ENCODE measurements at places on chromosomes 5 and 9.

DNA sequence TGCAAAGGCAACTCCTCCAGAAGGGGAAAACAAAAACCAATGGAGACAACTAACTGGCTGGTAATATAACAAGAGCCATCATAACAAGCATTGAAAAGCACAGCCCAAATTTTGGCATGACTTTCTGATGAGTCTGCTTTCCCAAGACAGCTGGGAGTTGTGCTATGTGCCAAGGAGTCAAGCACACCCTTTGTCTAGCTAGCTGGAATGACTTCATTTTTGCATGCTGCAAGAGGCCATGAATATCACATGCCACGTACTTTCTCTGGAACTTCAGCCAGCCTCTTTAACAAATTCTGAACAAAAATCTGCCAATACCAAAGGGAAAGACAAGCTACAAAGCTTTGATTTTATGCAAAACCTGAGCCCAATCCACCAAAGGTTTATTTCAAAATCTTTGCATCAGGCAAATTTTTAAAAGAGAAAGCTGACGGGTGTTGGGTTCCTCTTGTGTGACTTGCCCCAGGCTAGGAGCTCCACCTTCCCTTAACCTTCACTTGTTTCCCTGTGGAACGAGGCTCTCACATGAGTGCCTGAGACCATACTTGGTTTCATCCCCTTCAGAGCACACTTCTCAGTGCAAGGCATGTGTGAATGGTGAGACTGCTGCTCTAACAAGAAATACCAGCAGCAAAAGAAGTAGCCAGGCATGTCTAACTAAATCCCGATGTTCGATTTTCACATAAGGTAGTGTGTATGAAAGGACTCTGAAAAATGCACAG is 47.3 kb downstream of the S1PR3 start:
- DNase-seq: no peak

GRCh38 chr9:4196886-4197285 is 103.0 kb downstream of the GLIS3 start:
- no peak for DNase-seq

- DNase-seq: no peak
These were observed 10.2 kb downstream of the NIPBL start for GRCh38 chr5:36886791-36887190.

DNA sequence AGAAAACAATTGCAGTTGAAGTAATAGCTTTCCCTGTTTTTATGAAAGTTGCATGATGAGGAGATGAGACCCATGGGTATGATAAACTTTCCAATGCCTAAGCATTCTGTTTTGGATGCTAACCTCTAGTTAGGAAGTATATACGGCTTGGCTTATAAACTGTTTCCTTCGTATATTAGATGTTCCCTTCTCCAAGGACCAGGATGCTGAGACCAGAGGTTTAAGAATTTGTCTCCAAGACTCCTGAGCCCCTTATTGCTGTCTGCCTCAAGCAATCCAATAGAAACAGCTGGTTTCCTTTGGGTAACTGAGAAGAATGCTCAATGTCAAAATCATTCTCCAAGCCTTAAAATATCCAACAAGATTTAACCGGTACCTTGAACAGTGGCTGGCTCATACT is 12.2 kb upstream of the TNC start:
- DNase-seq: no peak

DNA sequence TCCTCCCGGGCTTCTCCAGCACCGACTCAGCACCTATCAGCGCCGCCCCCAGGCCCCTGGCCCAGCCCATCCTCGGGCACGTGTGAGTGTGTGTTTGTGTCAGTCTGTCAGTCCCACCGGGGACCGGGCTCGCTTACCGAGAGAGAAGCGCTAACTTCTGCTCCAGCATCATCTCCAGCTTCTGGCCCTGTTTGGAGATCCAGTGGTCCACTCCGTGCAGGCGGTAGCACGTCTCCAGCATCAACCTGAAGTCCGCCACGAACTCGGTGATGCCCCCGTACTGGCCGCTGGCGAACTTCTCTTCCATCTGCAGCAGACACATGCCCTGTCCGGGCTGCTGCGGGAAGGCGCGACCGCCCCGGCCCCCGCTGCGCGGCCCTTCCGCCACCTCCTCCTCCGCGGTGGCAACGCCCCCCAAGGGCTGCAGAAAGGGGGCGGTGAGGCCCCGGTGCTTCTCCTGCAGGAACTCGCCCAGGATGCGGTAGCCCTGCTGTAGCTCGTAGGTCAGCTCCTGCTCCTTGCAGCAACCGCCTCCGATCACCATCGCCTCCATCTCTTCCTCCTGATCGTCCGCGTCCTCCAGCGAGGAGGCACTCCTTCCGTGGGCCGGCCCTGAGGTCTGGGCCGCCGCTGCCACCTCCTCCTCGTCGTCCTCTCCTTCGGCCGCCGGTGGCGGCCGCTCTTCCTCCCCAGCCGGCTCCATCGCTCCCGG is 8.2 kb downstream of the RANBP6 start:
- DNase-seq: peak; percentile 93

DNA sequence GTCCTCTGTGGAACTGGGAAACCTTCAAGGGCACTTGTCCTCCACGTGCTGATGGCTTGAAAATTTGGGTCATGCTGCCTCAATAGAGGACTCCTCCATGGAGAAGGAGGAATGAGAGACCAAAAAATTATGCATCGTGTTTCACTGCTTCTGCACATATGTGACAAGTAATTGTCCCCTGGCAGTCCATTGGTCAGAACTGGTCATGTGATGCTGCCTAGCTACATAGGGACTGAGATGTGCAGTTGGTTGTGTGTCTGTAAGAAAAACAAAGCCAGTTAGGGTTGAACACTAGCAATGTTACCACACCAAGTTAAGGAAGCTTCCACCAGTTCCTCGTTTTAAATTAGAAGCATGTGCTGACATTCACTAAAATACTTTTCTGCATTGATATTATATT is 201.9 kb upstream of the ANKH start:
- DNase-seq: no peak

DNA sequence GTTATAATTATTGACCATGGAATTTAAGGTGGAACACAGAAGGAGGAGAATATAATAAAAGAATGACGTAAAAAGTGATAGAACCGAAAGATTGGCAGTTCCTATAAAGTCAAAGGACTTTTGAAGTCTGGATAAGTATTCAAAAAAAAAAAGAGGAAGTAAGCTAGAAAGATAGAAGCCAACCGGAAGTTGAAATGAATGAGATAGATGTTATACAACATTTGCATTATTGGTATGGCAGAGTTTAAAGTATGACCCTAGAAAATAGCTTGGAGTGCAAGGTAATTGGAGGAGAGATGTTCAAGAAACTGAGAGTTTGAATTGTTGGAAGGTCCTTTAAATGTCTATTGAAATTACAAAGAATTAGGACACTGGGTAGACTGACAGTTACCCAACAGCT is 293.6 kb downstream of the FER start:
- DNase-seq: no peak

GRCh38 chr5:5422819-5423515 is 490 bp downstream of the ICE1 start:
- no peak for DNase-seq

DNA sequence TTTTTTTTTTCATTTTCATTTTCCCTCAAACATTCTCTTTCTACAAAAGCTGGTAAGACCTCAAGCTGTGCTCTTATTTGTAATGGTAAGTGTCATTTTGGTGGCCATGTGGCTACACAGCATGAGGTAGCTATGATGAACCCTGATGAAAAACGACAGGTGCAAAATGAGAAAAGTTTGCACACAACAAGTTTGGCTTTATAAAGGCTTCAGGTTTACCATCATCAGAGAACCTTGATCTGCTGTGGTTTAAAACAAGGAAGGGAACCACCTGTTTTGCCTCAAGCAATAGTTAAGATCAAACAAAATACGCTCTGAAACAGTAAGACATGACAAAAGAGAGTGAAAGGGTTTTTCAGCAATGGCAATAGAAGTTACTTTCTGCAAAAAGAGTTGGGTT is 1124.6 kb upstream of the ACO1 start:
- DNase-seq: no peak

GRCh38 chr5:1011226-1011631 is 2.6 kb downstream of the NKD2 start:
- no peak for DNase-seq

DNA sequence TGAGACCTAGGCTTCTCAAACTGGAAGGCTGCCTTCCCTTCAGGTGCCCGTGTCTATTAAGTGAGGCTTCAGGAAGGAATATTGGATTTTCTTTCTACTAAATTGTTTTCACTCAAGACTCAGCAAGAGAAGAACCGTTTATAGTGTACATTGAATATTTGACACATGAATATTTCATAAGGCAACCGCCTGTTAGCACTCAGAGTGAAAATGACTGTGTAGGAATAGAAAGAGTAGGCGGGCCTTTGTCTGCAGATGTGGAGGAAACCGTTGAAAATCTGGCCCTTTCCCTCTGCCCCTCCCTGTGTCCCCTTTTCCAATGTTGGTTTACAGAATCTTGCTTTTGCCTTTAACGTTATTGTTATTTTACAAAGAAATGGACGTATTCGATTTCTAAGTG is 6.2 kb downstream of the SAP30L start:
- DNase-seq: no peak

DNA sequence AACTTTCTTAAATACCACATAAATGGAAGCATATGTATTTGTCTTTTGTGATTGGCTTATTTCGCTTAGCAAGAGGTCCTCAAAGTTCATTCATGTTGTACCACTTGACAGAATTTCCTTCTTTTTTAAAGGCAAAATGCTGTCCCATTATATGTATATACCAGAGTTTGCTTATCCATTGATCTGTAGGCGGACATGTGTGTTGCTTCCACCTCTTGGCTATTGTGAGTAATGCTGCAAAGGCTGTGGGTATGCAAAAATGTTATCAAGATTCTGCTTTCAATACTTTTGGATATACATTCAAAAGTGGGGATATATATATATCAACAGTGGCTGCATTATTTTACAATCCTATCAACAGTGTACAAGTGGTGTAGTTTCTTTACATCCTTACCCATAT is 271.0 kb downstream of the PRR16 start:
- DNase-seq: no peak

DNA sequence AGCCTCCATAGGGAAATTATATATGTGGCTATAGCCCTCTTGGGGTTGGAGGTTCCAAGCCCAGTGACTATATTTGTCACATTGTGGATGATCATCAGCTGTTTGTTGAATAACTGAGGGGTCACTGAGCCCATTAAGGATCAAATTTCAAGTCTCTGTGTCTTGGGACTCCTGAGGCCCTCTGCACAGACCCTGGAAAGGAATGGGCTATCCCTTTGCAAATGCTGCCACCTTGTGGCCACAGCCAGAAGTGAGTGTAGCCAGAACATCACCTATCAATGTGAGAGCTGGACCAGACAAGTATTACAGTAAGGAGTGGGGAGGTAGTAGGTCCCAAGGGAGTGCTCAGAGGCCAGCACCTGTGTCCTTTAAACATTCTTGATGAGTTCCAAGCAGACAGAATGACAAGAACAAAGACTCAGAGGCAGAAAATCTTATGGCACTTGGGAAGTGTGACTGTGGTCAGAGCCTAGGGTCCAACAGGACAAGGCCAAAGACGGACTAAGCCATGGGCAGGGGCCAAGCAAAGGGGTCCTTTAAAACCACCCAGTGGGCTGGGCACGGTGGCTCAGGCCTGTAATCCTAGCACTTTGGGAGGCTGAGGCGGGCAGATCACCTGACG is 8.2 kb downstream of the RPP25L start:
- peak; percentile 90 for DNase-seq

DNA sequence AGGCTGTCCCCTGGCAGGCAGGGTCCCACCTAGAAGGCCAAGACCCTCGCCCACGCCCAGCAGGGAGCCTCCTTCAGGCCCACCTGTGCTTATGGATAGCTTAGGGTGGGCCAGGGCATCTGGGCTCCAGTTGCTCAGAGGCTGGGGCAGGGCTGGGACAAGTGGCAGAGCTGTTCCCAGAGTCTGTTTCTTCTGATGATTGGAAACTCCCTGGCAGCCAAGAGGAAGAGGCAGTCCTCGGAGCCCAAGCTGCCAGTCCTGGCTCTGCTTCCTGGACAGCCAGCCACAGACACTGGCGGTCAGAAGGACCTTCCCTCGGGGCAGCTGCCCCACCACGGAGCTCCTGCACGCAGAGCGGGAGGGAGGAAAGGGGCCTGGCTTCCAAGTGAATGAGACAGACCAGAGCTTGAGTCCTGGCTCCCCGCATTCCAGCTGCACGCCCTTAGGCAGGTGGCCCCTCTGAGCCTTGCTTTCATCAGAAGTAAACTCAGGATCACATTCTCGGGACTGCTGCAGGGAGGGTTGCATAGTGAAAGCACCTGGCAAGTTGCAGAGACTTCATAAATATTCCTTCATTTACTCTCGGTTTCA is 37.9 kb upstream of the GABRP start:
- DNase-seq: peak; percentile 69

GRCh38 chr9:34592895-34593601 is 3.5 kb upstream of the CNTFR start:
- no peak for DNase-seq

DNA sequence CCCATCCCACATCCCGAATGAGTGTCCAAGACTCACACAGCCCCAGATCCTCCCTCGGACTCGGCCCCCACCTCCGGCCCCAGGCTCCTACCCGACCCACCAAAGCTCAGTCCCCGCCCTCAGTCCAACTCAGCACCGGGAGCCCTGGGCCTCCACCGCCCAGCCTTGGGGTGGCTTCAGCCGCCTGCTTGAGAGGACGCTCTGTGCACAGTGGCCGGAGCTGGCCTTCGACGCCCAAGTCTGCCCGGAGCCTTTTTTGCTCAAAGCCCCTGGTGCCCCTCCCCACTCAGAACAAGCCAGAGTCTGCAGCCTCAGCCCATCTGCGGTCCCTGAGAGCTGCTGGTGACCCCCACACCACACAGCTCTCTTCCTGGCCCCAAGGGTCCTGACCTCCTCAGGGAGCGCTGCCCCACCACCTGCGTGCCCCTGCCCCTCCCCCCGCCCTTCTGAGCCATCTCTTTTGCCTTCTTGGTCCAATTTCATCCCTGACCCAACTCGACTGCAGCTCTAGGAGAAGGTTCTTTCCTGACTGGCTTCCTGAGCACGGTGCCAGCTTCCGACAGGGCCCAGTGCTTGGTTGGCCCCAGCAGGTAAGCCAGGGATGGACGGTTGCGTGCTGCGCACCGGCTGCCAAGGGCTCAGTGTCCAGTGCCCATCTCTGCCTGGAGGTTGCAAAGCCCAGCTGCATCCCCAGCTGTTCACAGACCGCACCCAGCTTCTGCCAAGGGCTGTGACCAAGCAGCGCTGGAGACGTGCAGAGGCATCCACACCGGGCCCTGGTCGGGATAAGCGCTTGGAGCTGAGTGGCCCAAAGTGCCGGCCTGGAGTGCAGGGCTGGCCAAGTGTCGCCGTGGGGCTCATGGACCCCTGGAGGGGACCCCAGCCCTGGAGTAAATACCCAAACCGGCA is 27.7 kb upstream of the NSMF start:
- no peak for DNase-seq

Measured in type B pancreatic cell (in vitro differentiated cells).